ENCODE measurements at places on chromosomes 4 and X. TPM values are rescaled to one million over a fixed set of nuclear protein-coding genes. Genes with fewer than 3 reads are reported as not detected.

Gene GRPR
- total RNA-seq, result not detected

Gene HTATSF1
- total RNA-seq, result 63.5 TPM

Gene TGIF2LX
- not detected for total RNA-seq

Gene MAGEC2
- not detected for total RNA-seq

Gene CXCL6
- not detected for total RNA-seq

Gene HSFX2
- total RNA-seq, result not detected

Gene FOXP3
- total RNA-seq, result 0.10 TPM

Gene CCDC160
- not detected for total RNA-seq

Gene NUDT6
- total RNA-seq, result 16.4 TPM

Gene CHRNA9
- total RNA-seq, result not detected

Gene RHOXF2
- total RNA-seq, result not detected

Data from NCI-H460 (cell line).